ENCODE measurements at places on chromosomes 5 and 9. TPM values are rescaled to one million over a fixed set of nuclear protein-coding genes. Genes with fewer than 3 reads are reported as not detected.

The PRR16 gene
- 7.7 TPM for total RNA-seq

The PRDM9 gene
- not detected for total RNA-seq

The TMEM167A gene
- 91.5 TPM for total RNA-seq

The RARS1 gene
- 97.9 TPM for total RNA-seq

The ISL1 gene
- total RNA-seq = 0.20 TPM

The PTGDS gene
- total RNA-seq = 11.1 TPM

The CARTPT gene
- total RNA-seq = not detected

The ACOT12 gene
- total RNA-seq = 1.1 TPM

The IFNE gene
- 10.4 TPM for total RNA-seq

The CCDC192 gene
- total RNA-seq = not detected

The MINAR2 gene
- total RNA-seq = not detected

The ZFP2 gene
- total RNA-seq = 0.69 TPM

The FOXD4L3 gene
- total RNA-seq = 0.10 TPM

The FRMPD1 gene
- not detected for total RNA-seq

The CD72 gene
- total RNA-seq = 0.78 TPM

The MED27 gene
- 15.2 TPM for total RNA-seq

The TIMD4 gene
- total RNA-seq = not detected

The NR5A1 gene
- total RNA-seq = not detected

The MAPK9 gene
- total RNA-seq = 23.2 TPM

The LRRC70 gene
- 1.0 TPM for total RNA-seq

The ABO gene
- not detected for total RNA-seq

All from smooth muscle cell of the pulmonary artery (primary cell).